CD4-positive, alpha-beta T cell treated with Interleukin-4 for 4 hours (primary cell): ENCODE measurements at places on chromosomes 7 and 10.

GRCh38 chr10:123530166-123530870, 135.8 kb upstream of the GPR26 start:
- no peak for DNase-seq

DNA sequence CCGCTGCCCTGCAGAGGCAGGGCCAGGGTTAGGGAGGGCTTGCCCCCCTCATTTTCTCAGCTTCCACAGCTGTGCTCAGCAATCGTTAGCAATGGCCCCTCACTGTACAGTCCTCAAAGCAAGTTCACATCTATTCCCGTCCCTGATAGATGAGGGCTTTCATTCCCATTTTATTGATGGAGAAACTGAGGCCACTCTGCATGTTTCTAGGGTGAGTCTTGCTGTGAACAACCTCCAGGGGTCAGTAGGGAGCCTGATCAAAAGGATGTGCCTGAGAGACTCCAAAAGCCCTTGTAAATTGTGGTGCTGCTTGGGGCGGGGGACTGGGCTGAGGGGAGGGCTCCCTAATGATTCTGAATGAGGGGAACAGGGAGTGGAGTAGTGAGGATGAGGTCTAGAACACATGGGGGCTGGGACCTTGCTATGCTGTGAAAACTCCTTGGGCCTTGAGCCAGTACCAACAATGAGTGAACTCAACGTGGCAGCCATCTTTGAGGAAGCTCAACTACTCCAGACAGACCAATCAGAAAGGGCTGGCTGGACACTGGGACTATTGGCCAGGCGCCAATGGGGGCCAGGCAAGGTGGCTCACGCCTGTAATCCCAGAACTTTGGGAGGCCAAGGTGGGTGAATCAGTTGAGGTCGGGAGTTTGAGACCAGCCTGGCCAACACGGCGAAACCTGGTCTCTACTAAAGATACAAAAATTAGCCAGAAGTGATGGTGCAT, 6.7 kb upstream of the GRIFIN start:
- no peak for DNase-seq

- no peak for DNase-seq
Measured at GRCh38 chr10:104300002-104300735, 31.2 kb downstream of the GSTO2 start.

DNA sequence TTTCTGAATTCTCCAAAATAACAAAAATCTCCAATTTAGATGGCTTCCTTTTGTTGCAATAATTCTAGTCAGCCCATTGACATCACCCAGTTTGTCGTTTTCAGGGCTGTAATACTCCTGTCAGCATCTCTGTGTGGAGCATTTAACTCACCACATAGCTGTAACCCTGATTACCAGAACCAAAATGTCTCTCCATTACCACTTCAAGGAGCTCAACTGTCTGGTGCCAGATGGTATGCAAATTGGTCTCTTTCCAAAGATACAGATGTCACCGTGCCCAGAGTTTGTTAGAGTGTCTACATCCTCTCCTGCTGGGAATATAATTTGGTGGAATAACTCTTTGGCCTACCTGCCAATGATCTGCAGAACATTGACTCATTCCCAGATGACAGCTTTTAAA, 350.3 kb upstream of the POT1 start:
- DNase-seq = no peak

- DNase-seq = no peak
Measured at GRCh38 chr7:29435167-29435566, 128.5 kb upstream of the PRR15 start.

- no peak for DNase-seq
Measured at GRCh38 chr10:46326066-46326465, 39.3 kb downstream of the ANTXRL start.

- no peak for DNase-seq
Measured at GRCh38 chr7:130891254-130892094, 157.5 kb upstream of the KLF14 start.

DNA sequence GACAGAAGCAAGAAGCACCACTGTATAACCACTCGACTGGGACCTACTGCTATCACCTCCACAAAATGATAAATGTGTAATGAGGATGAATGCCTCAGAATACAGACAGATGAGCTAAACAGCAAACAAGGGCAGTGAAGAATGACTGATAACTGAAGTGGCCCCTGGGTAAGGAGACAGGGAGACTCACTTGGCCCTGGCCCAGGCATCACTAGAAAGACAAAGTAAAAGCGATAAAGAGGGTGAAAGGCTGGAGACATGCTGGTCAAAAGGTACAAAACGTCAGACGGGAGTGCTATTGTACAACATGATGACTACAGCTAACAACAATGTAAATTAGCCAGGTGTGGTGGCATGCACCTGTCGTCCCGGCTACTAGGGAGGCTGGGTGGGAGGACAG, 27.8 kb upstream of the APBB1IP start:
- no peak for DNase-seq

GRCh38 chr10:78655979-78656378, 412.8 kb upstream of the ZMIZ1 start:
- no peak for DNase-seq

DNA sequence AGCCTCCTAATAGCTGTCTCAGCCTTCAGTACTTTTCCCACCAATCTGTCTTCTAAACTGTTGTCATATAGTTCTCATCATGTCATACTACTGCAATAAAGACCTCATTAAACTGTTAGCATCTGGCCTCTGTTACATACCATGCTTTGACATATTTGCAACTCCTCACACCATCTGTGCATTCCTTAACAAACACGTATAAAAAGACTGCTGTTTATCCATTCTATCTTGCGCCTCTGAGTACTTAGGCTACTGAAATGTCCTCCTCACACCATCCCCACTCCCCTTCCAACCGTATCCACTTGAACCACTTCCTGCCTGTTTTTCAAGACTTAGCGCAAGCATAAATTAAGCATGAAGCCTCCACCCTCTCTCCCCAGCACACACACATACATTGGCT, 41.6 kb downstream of the SLC16A9 start:
- DNase-seq = no peak

GRCh38 chr7:149608168-149608567, 110.6 kb upstream of the ZNF746 start:
- no peak for DNase-seq
